Stimulated activated CD4-positive, alpha-beta T cell treated with anti-CD3 and anti-CD28 coated beads, Interleukin-1b, Interleukin-23, amount 100 ng/mL, for 1 hour (primary cell): ENCODE measurements at places on chromosomes 6 and 20.

- no peak for DNase-seq
Observed at GRCh38 chr20:15387228-15387627, 1049.8 kb upstream of the FLRT3 start.

GRCh38 chr6:133948472-133948871 lies 4.6 kb upstream of the TBPL1 start:
- no peak for DNase-seq

GRCh38 chr6:139510040-139510790 lies 135.8 kb upstream of the CITED2 start:
- DNase-seq = no peak

DNA sequence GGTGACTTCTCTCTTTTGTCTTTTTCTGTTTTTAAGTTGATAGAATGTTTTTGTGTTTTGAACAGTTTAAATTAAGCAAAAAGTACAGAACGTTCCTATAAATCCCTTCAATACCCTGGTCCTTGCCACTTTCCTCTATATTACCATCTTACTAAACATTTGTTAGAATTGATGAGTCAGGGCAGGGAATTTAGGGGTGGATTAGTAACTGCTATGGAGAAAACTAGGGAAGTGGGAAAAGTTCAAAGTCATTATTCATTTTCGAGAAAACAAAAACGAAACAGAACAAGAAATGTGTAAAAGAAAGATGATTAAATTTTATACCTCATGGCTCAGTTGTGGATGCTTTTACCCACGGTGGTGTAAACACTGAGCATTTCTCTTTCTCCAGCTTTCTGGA lies 240.4 kb upstream of the SULF2 start:
- no peak for DNase-seq

DNA sequence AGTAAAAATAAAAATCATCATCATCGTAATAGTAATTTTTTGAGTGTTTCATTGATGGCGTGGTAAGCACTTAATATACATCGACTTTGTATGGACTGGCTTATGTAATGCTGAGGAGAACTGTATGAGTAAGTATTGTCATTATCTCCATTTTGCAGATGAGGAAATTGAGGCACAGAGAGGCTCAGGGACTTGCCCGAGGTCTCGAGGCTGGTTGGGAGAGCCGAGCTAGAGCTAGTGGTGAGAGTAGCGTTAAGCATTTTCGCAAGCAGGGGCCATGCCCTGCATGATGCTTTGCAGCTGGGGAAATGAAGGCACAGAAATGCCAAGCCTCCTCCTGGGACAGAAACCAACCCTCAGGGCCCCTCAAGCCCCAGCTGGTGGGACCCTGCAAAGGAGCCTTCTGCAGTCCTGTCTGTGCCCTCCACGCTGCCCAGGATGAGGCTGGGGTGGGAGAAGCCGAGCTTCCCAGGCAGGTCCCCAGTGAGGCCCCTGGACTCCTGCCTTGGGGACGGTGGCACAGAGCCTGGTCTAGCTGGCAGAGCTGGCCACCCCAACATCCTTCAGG lies 31.1 kb upstream of the STX16 start:
- no peak for DNase-seq

DNA sequence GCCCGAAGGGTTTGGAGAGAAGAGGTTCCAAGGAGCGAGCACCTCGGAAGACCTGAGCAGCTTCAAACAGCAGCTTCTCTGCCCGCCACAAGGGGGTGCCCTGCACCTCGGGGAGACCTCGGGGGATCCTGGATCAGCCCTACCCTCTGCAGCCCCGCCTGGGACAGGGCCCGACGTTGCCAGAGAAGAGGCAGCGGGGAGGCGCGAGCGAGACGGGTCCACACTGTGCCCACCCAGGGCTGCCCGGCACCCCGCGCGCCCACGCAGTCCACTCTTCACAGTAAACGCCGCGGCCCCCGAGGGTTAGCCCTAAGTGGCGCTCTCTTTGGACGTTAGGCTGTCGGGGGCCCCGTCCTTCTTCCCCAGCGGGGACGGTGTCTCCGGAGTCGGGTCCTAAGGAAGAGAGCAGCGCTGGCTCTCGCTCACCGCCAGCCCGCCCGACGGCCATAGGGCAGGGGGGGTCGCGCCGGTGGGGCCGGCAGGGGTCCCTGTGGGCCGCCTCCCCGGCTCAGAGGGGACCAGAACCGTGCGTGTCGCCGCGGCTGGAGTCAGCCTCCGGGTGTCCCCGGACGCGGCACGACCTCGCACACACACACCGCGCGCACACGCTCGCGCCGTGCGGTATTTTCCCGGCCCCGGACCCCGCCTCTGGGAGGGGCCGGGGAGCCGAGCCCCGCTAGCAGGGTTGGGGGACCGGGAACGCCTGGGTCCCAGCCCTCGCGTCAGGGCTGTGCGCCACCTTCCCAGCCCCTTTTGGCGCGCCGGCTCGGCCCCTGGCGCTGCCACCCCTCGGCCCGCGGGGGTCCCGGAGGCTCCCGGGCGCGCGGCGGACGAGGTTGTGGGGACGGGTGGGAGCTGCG lies 929 bp downstream of the CDH22 start:
- peak; percentile 56 for DNase-seq

DNA sequence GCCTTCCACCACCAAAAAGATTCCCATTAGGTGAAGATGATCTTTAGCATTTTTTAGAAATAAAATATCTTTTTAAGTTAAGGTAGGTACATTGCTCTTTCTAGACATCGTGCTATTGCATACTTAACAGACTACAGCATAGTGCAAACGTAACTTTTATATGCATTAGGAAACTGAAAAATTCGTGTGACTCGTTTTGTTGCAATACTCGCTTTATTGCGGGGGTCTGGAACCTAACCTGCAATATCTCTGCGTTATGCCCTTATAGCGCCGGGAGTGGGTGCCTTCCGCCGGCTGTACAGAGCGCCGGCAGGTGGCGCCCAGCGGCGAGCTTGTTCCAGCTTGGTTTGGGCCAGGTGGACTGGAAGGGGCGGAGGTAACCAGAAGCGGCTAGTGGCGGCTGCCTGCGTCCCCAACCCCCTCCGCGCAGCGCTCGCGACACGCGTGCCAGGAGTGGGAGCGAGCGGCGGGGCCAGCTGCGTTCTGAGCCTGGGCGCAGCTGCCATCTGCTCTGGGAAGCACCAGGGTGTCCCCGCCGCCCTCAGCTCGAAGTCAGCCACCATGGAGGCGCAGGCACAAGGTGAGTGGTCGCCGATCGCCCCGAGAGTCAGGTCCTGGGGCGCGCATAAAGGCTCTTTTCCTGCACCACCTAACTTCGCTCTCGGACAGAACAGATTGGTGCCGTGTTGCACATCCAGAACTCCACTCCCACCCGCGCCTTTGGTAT lies at the start of gene TPD52L1:
TSS of gene TPD52L1 (plus strand) at position 383 of the 727 bp plus-strand sequence. CDS start at position 562, 179 bp downstream.
- no peak for DNase-seq

DNA sequence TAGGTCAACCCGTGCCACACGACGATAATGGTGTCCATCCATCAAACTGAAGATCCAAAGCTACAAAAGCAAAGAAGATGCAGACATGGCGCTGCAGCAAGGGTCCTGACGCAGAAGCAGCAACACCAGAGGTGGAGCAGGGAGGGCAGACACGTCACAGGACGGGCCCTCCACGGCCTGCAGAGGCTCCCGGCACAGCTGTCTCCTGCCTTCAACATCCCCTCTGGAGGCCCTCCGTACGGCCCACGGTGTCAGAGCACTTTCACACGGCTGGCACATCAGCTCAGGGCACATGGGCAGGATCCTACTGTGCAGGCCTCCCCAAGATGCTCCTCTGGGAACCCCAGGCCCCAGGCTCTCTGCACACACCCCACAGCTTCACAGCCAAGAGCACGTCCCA lies 37.6 kb downstream of the WDR27 start:
- no peak for DNase-seq

- DNase-seq = no peak
Observed at GRCh38 chr6:36912030-36912454, 26.3 kb downstream of the C6orf89 start.

GRCh38 chr6:108655806-108656651 lies 95.3 kb downstream of the FOXO3 start:
- DNase-seq = no peak

GRCh38 chr20:18578581-18578980 lies 9.3 kb upstream of the DTD1 start:
- DNase-seq = no peak

GRCh38 chr20:20259533-20259932 lies 108.4 kb upstream of the INSM1 start:
- no peak for DNase-seq

DNA sequence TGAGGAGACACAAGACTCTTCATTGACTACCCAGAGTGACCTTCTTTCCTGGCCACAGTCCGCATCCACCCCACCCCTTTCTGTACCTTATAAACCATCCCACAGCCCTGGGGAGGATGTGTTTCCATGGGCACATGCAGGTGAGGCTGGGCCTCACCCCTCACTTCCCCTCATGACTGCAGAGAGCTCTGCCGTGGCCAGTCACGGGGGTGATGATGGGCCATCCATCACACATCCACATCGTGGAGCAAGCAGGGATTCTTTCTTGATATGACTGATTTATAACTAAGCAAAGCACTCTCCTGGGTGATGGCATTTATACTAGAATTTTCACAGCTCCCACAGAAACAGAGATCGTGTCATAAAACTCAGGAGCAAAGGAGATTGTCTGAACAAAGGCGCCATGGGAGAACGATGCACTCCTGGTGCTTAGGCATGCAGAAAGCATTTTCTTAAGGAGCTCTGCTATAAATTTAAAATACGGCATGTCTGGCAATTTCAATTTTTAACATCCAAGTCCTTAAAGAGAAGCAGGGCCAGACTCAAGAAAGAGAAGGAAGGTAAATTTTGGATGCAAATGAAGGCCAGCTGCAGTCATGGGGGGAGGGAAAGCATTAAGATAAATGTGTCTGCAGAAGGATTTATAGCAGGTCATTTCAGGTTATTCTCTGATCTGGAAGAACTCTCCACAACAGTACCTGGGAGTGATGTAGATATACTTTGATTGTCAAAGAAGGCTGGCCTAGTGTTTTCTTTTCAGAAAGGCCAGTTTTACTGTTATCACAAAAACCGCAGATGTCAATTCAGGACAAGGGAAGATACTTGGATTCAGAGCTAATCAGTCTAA lies 777.0 kb downstream of the C6orf118 start:
- no peak for DNase-seq

- no peak for DNase-seq
Observed at GRCh38 chr6:75142721-75143120, 63.1 kb downstream of the COL12A1 start.

GRCh38 chr20:61850926-61851900 lies 214.5 kb downstream of the TAF4 start:
- no peak for DNase-seq

GRCh38 chr6:21228411-21228810 lies 365.1 kb upstream of the SOX4 start:
- no peak for DNase-seq

DNA sequence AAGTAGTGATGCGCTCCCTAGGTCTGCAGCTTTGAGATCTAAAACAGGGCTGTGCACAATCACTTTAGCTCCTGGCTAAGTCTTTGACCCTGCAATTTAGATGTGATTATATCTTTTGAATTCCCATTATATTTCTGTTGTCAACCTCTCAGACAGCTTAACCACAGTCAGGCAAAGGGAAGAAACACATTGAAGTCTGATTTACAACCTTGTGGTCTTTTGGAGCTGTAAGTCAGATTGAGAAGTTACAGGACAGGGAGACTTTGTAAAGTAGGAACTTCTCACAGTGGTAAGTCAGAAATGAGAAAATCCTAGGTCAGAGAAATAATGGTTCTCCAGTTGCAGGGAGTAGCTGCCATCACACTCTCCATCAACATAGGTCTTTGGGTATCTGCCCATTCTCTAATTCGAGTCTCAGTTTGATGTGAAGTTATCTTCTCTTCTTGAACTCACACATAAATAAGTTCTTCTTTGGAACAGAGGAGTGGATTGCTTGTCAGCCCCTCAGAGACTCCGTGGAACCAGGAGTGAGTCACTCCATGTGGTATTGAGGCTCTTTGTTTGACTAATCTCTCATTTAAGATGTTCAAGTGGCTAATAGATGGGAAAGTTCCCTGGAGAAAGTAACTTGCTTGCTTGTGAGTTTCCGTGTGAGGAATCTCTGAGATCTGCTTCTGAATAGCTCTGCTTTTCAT lies 35.0 kb upstream of the SGK1 start:
- DNase-seq = no peak

DNA sequence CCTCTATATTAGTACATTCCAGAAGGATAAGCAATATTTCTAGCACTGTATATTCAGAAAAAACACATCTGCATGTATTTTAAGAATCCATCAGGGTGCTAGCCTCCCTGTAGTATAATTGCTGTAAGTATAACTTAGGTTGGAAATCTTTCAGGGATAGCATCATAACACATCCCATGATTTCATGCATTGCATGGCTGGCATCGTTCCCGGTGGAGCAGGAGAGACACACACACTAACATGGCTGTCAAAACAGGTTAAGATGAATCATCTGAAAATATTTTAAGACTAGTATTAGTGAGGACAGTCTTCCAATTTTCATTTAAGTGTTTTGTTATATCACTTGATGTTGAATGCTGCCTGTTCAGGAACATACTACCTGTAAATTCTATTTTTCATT lies 32.1 kb upstream of the CENPW start:
- no peak for DNase-seq
